ENCODE measurements at places on chromosomes 12 and 14.

DNA sequence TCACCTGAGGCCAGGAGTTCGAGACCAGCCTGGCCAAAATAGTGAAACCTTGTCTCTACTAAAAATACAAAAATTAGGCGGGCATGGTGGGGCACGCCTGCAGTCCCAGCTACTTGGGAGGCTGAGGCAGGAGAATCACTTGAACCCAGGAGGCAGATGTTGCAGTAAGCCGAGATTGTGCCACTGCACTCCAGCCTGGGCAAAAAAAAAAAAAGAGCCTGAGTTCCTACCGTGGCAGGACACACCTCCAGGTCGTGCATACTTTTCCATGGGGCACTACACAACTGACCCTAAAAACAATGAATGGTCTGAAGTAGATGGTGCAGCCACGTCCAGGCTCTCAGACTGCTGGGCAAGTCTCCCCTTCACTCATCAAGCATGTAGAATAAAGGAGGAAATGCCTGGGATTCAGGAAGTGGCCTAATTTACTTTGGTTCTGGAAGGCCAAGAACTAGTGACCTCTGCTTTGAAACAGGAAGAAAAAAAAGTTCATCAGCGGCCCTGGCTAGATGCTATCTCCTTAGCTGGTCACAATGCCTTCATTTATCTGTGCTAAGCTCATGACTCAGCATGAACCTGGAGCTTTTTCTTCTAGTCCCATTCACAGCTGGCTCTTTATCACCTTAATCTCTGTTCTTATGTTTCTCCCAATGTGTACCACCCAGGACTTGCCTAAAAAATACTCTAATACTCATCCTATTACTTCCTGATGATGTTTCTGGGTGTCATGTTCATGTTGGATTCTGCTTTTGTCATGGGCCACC is 55.8 kb upstream of the OR6J1 start:
- DNase-seq, result no peak

DNA sequence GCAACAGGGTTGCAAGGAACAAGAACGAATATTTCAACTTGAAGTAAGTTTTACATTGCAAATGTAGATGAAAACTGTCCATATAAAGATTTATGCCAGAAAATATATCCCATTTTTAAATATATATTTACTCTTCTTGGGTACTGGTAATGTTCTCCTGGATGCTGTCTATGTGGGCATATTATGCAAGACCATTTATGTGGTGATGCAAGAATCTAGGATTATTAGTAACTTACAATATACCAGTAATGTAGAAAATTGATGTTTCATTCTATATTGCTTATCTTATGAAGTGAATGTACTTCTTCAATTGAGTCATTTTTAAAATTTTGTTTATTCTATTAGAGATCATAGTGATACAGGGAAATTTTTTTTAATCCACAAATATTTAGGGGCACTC is 25.1 kb downstream of the FGFR1OP2 start:
- no peak for DNase-seq

- no peak for DNase-seq
Observed at GRCh38 chr14:72541546-72541945, 352.4 kb downstream of the DPF3 start.

DNA sequence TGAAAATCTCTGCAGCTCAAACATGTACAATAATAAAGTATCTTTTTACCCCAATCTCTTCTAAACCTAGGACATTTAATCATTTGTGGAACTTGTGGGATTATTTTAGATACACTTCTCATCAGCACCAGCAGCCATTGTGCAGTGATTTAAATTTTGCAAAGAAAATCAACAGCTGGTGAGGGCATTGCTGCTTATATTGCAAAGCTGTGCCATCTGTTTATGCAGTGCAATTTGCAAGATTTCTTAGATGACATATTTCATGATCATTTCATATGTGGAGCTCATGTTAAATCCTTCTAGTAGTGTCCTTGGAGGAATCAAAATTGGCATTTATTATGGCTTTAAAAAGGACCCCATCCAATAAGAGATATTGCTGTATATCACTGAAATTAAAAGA is 320.7 kb downstream of the BTG1 start:
- DNase-seq, result no peak

GRCh38 chr14:33240466-33240865 is 301.8 kb downstream of the NPAS3 start:
- no peak for DNase-seq

DNA sequence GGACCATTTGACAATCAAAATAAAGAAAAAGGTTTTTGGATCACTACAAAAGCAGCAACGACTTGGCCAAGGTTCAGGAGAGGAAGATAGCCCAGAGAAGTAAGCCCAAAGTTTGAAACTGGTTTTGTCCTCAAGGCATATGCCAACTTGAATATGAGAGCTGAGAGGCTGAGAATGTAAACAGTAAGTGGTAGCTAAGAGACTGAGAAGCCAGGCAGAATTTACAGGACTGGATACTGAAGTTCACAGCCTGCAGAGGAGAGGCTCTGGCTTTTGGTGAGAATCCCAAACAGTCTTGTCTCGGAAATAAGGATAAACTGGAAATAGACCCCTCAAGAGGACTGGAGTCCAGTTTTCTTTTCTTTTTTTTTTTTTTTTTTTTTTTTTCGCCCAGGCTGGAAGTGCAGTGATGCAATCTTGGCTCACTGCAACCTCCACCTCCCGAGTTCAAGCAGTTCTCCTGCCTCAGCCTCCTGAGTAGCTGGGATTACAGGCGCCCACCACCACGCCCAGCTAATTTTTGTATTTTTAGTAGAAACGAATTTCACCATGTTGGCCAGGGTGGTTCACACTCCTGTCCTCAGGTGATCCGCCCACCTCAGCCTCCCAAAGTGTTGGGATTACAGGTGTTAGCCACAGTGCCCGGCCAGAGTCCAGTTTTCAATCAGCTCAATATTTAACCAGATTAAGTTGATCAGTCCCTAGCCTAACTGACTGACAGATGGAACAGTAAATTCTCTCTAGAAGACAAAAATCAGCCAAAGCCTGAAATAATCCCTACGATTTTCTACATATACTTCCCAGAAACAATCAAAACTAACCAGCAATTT is 82.6 kb upstream of the COCH start:
- no peak for DNase-seq

DNA sequence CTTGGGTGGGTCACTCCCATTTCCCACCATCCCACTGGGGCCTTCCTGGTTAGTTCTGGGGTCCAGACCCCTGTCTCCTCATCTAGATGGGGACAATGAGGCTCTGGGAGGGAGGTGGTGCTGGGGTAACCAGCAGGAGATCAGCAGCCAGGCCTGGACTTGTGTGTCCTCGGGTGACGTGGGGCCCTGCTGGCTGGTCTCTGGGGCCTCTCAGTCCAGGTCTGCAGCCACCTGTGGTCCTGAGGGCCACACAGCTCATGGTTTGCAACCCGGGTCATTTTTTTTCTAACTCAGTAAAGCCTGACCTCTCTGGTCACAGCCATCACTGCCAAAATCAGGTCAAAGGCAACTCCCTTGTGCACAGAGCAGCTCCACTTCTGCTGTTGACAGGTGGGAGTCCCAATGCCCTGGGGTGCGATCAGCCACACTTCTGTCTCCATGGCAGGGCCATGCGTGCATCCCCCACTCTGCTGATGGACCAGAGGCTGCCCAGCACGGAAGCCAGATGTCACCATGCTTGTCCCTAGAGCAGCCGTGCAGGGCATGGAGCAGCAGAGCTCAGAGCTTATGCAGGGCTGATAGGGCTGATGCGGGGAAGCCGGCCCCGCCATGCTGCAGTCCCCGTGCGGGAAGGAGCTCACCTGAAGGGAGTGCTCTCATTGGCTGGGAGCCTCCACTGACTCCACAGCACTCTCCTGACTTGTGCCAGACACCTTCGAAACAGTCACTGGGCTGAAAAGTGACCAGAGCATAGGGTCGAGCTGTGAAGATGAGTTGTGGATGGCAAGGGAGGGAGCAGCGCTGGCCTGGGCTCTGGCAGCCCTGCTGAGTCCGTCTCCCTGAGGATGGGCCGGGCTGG is 250.9 kb downstream of the ADGRD1 start:
- no peak for DNase-seq

Measured in femur (tissue), 1 donor.